Stimulated activated CD4-positive, alpha-beta T cell treated with anti-CD3 and anti-CD28 coated beads, Interleukin-15, amount 100 ng/mL, for 1 hour (primary cell): ENCODE measurements at places on chromosomes 12 and 14.

- no peak for DNase-seq
Measured at GRCh38 chr14:37153483-37153882, 18.9 kb downstream of the SLC25A21 start.

- no peak for DNase-seq
Measured at GRCh38 chr12:123937707-123938591, 34.7 kb downstream of the CCDC92 start.

GRCh38 chr12:97957109-97957508 is 494.5 kb downstream of the RMST start:
- no peak for DNase-seq

GRCh38 chr12:6257007-6257406 is 53.5 kb upstream of the PLEKHG6 start:
- DNase-seq = no peak
